MCF 10A (cell line): ENCODE measurements at places on chromosomes 4 and X. TPM values are rescaled to one million over a fixed set of nuclear protein-coding genes. Genes with fewer than 3 reads are reported as not detected.

IL2 gene
- total RNA-seq: not detected in 2 replicates

ETNPPL gene
- total RNA-seq: not detected in 2 replicates

IGBP1 gene
- 31.9 and 36.3 TPM in 2 replicates for total RNA-seq

GPR143 gene
- 0.77 and 0.93 TPM in 2 replicates for total RNA-seq

TBC1D9 gene
- total RNA-seq: 17.4 and 23.2 TPM in 2 replicates

ASB12 gene
- not detected in 2 replicates for total RNA-seq

HSFX3 gene
- not detected in 2 replicates for total RNA-seq

VAMP7 gene
- 44.6 and 46.1 TPM in 2 replicates for total RNA-seq

CTAG1B gene
- total RNA-seq: not detected in 2 replicates

CLIC2 gene
- total RNA-seq: 6.0 and 9.2 TPM in 2 replicates

WDR17 gene
- 1.3 and 1.5 TPM in 2 replicates for total RNA-seq

PCDH19 gene
- total RNA-seq: 0.12 and 0.70 TPM in 2 replicates

PAGE4 gene
- total RNA-seq: not detected in 2 replicates

ARAP2 gene
- total RNA-seq: 10.9 and 12.0 TPM in 2 replicates

IL13RA1 gene
- total RNA-seq: 27.4 and 32.4 TPM in 2 replicates

UCHL1 gene
- total RNA-seq: 1.3 and 1.4 TPM in 2 replicates

BEND2 gene
- not detected in 2 replicates for total RNA-seq

N4BP2 gene
- 8.3 and 8.8 TPM in 2 replicates for total RNA-seq

CACNA1F gene
- total RNA-seq: not detected in 2 replicates

MAGEC3 gene
- total RNA-seq: not detected in 2 replicates

WDR19 gene
- 32.5 and 39.6 TPM in 2 replicates for total RNA-seq

DCX gene
- not detected in 2 replicates for total RNA-seq

CENPVL1 gene
- total RNA-seq: not detected in 2 replicates

CRMP1 gene
- not detected in 2 replicates for total RNA-seq

GYPA gene
- total RNA-seq: not detected in 2 replicates

PAK3 gene
- 4.9 and 8.5 TPM in 2 replicates for total RNA-seq

P2RY8 gene
- not detected in 2 replicates for total RNA-seq

UGT2B15 gene
- total RNA-seq: not detected in 2 replicates

BEND4 gene
- total RNA-seq: not detected in 2 replicates

SAGE1 gene
- not detected in 2 replicates for total RNA-seq

MAGEA4 gene
- not detected in 2 replicates for total RNA-seq

HSFX4 gene
- total RNA-seq: not detected in 2 replicates

SMAD1 gene
- 23.7 and 27.9 TPM in 2 replicates for total RNA-seq

CENPC gene
- 17.7 and 19.0 TPM in 2 replicates for total RNA-seq

SORCS2 gene
- total RNA-seq: 0.05 TPM in 1 of 2 replicates, not detected in the other

SMIM10L2A gene
- total RNA-seq: 0.16 and 0.20 TPM in 2 replicates

HPGD gene
- 0.59 and 0.77 TPM in 2 replicates for total RNA-seq

APLN gene
- total RNA-seq: not detected in 2 replicates

PPP2R2C gene
- total RNA-seq: 3.6 and 7.5 TPM in 2 replicates

EDA2R gene
- total RNA-seq: 30.3 and 32.4 TPM in 2 replicates

FGA gene
- total RNA-seq: not detected in 2 replicates

IL15 gene
- total RNA-seq: 0.51 and 1.3 TPM in 2 replicates

GPR50 gene
- not detected in 2 replicates for total RNA-seq

SUPT20HL2 gene
- total RNA-seq: not detected in 2 replicates

AVPR2 gene
- not detected in 2 replicates for total RNA-seq

YTHDC1 gene
- 117 and 123 TPM in 2 replicates for total RNA-seq

PNMA5 gene
- not detected in 2 replicates for total RNA-seq

OTC gene
- total RNA-seq: not detected in 2 replicates

ATRX gene
- total RNA-seq: 57.3 and 70.2 TPM in 2 replicates

CT45A10 gene
- not detected in 2 replicates for total RNA-seq

GDPD2 gene
- total RNA-seq: not detected in 2 replicates

RS1 gene
- not detected in 2 replicates for total RNA-seq

NSG1 gene
- 6.7 and 8.6 TPM in 2 replicates for total RNA-seq

NXF2B gene
- not detected in 2 replicates for total RNA-seq

MAGEA11 gene
- not detected in 2 replicates for total RNA-seq

TMSB15B gene
- 2.1 and 3.0 TPM in 2 replicates for total RNA-seq

MSX1 gene
- total RNA-seq: 3.6 and 3.9 TPM in 2 replicates

CNGA1 gene
- not detected in 2 replicates for total RNA-seq

GLUD2 gene
- 0.32 and 0.63 TPM in 2 replicates for total RNA-seq
